ENCODE measurements at places on chromosomes 4 and X. TPM values are rescaled to one million over a fixed set of nuclear protein-coding genes. Genes with fewer than 3 reads are reported as not detected.

DUX4 gene
- total RNA-seq: not detected

GRCh38 chr4:85595098-85595775 is 120.3 kb downstream of the ARHGAP24 start:
- no peak for DNase-seq

- DNase-seq: no peak
Observed at GRCh38 chr4:147776716-147777115, 44.8 kb downstream of the ARHGAP10 start.

GRCh38 chrX:1751781-1752180 is 136.9 kb downstream of the ASMT start:
- no peak for DNase-seq

GRCh38 chr4:8698341-8699062 is 105.9 kb downstream of the CPZ start:
- no peak for DNase-seq
